ENCODE measurements at places on chromosomes 16 and 17.

- DNase-seq = peak; percentile 42
Observed at GRCh38 chr17:50148226-50149090, 2.0 kb downstream of the PPP1R9B start.

GRCh38 chr17:36506249-36506826 is 19.9 kb downstream of the ZNHIT3 start:
- no peak for DNase-seq

DNA sequence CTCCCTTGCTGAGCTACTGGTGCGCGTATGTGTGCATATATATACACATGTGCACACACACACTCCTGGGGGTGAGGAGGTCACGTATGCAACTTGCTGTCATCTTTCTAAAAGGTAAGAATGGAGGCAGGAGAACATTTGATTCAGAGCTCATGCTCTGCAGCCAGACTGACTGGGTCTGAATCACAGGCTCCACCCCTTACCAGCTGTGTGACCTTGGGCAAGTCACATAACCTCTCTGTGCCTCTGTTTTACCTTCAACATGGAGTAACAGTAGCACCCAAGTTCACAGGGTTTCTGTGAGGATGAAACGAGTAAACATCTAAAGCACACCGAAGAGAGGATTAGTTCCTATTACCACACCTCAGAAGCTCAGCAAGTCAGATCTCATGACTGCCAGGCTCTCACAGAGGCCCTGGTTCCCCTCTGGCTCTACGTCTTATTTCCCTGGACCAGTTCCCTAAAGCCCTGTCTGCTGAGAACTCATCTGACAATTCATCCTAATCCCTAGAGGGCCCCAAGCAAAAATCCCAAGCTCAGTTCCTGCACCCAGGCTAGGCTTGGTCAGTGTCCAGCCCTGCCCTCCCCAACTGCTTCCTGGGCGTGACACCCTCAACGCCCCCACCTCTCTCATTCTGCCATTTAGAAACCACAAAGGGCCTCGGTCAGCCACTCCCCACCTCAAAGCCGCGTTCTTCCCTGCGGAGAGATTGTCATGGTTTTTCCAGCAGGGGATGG is 28.7 kb downstream of the ABR start:
- no peak for DNase-seq

DNA sequence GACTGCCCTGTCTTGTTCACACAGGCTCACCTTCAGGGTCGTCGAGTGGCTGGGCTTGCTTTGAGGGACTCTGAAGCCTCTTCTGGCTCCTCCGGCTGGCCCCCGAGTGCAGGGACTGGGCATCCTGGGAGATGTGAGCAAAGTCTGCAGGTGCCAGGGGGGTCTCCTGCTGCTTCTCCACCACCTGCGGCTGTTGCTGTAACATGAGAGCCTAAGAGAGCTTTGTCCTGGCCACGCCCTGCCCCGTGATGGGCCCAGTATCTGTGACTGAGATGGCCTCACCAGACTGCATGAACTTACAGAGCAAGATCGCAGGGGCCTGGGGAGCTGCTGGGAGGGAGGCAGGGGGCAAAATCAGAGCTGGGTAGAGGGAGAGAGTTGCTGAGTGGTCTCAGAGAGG is 12.5 kb downstream of the ERN2 start:
- no peak for DNase-seq

- DNase-seq = no peak
Observed at GRCh38 chr17:8837563-8838075, 29.9 kb downstream of the PIK3R6 start.

GRCh38 chr17:39688475-39688835 is 598 bp upstream of the PGAP3 start:
- DNase-seq = no peak

GRCh38 chr17:59178266-59178985 is 22.9 kb downstream of the PRR11 start:
- DNase-seq = no peak

- peak; percentile 59 for DNase-seq
Observed at GRCh38 chr17:81097134-81097942, 62.4 kb downstream of the BAIAP2 start.

DNA sequence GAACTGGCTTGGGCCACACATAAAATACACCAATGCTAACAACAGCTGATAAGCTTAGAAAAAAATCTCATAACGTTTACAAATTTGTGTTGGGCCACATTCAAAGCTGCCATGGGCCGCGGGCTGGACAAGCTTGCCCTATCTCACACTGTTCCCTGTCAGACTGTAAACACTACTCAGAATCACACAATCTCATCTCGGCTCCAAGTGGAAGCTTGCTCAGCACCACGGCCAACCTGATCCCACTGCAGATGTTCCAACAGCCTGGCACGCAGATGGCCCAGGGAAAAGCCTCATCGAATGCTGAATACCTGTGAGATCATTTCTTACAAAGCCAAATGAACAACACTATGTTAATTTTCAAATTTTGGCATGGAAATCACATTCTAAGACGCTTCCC is 125.8 kb downstream of the ANKRD11 start:
- DNase-seq = no peak

DNA sequence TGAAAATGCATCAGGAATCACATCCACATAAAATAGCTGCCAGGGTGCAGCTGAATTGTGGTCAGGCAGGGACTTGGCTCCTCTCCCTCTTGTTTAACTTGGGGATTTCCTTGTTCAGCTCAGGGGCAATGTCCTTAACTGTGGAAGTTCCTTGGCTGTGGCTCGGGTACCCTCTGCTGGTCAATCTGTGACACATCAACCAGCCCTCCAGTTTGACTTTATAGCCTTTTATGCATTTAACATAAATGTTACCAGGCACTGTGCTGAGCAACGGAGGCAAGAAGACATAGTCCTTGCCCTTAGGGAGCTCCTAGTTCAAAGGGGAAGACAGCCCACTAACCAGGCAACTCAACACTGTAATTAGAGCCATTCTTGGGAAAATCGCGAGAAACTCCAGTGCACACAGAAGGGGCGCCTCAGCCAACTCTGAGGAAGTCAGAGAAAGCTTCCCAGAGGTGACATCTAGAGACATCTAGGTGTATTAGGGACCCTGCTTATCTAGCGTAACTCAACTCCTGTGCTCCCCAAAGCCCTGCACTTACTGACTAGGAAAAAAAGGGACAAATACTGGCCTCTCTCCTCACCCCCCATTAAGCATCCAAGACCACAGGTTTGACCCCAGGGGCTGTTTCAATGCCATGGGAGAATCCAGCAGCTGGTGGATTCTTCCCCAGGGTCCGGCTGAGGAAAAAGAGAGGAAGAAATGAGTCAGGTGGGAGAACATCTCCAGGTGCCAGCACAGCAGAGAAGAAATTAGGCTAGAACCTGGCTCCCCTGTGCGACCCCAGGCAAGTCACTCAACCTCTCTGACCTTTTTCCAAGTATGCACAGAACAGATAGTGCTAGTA is 17.3 kb upstream of the EEF2K start:
- DNase-seq = peak; percentile 56

GRCh38 chr16:86939609-86940008 is 361.3 kb downstream of the FOXL1 start:
- DNase-seq = no peak

DNA sequence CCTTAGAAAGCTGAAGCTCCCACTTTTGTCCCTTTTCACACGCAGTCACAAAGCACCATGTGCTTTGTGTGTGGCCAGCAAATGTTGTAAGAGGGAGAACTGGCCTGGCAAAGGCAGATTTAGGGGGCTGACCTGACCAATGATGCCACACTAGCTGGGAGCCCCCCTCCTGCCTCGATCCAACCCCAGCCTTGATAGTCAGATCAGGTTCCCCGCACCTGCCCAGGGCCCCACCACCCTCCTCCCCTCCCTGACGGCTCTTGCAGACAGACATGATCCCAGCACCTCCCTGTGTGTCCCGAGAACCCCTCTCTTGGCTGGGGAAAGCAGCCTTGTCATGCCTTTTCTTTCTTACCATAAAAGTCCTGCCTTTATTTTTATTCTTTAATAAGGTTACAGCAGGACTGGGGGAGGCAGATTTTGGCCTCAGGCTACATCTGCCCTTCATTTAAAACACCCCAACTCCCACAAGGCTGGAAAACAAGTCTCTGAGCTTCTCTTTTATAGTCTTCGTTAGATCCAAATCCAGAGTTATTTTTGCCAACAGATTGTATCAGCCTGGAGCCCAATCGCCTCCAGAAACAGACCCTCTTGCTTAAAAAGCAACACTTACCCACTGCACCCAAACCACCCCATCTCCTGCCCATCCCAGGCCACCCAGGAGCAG is 201.8 kb upstream of the CDH5 start:
- no peak for DNase-seq

GRCh38 chr17:65756760-65757159 is 195.3 kb upstream of the AXIN2 start:
- DNase-seq = no peak

- peak; percentile 79 for DNase-seq
Observed at GRCh38 chr17:50200457-50201275, 765 bp downstream of the COL1A1 start.

GRCh38 chr16:30117768-30118167 is 4.4 kb upstream of the GDPD3 start:
- DNase-seq = no peak

DNA sequence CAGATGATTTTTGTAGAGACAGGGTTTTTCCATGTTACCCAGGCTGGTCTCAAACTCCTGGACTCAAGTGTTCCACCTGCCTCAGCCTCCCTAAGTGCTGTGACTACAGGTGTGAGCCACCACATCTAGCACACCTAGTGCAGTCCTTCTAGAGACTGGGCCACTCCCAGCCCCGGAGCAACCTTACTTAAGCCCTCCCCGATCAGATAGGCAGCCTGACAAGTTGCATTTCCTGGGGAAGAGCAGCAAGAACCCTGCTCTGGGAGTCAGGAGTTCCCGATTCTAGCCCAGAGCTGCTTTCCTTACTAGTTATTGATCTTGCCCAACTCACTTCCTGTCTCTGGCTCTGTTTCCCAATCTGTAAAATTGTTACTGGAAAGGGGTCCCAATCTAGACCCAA is 7.0 kb upstream of the NAGLU start:
- DNase-seq = no peak

DNA sequence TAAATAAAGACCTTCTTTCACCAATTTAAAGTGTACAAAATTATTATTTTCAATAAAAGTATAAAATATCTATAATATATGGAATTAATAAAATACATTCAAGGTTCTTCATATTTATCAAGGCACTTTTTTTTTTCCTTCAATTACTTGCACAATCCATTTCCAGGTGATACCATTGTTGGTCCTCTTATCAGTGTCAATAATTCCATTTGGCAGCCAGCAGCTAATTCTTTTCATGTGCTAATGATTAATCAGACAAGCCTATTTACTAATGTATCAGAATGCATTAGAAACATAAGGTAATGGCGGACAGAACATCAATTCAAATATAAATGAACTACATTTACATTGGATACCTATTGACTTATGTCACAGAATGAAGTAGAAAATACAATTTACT is 622.2 kb downstream of the TOX3 start:
- no peak for DNase-seq

DNA sequence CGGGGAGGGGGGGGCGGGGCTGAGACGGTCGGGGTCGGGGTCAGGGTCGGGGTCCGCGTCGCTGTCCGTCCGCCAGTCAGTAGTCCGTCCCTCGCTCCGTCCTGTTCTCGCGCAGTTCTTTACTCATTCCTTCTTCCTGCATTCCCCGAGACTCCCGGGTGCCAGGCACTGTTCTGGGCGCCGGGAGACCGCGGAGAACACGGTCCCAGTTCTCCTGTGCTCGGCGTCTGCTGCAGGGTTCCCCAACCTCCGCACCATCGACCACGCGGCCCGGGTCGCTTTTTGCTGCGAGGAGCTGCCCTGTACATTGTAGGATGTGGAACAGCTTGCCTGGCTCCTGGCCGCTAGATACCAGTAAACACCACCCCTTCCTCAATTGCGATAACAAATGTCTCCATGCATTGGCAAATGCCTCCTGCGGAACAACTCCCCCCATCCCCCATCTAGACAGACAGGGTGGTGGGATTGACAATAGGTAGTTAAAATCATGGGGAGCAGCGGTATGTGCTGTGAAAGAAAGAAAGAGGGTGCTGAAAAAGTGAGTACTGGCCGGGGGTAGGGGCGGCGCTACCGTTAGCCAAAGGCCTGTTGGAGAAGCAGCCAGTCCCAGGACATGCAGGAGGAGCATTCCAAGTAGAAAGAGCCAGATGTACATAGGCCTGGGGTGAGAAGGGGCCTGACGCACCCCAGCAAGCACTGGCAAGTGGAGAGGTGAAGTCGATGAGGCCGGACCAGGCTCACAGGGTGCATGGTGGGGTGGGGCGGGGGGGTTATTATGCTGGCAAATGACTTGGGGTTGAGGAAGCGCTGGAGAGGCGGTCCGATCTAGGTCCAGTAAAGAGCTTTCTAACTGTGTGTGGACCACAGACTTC is 631 bp downstream of the TRAF7 start:
- no peak for DNase-seq

DNA sequence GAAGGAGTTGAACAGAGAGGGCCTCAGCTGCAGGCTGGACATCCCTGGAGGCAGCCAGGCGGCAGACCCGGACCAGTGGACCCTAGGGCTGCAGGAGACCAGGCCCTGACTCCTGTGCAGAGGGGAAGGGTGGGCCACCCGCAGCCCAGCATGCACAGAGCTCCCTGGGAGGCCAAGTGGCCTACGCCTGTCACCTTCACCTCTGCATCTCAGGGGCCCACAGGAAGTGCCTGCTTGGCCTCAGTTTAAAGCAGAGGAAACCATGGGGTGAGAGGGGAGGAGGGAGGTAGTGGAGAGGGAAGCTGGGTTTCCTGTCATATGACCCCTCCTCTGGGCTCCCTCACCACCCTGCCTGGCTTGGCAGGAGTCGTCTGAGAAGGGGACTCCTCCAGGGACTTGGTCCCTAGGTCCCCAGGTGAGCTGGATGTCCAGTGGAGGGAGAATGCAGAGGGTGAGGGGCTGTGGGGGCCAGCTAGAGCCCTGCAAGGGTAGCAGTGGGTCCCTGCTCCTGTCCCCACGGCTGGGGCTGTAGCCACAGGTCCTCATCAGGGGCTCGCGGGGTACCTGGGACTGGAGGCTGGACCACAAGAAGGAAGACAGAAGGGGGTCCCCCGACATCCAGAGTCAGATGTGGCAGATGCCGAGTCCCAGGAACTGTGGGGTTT is at the start of gene TMC8:
Gene TMC8 (plus strand): TSS at position 335 of the 665 bp plus-strand sequence. CDS start 818 bp downstream, outside the sequence.
- peak; percentile 90 for DNase-seq

GRCh38 chr17:57943140-57943539 is 12.1 kb downstream of the CUEDC1 start:
- DNase-seq = no peak

- no peak for DNase-seq
Observed at GRCh38 chr16:49674351-49674851, 181.5 kb downstream of the ZNF423 start.

DNA sequence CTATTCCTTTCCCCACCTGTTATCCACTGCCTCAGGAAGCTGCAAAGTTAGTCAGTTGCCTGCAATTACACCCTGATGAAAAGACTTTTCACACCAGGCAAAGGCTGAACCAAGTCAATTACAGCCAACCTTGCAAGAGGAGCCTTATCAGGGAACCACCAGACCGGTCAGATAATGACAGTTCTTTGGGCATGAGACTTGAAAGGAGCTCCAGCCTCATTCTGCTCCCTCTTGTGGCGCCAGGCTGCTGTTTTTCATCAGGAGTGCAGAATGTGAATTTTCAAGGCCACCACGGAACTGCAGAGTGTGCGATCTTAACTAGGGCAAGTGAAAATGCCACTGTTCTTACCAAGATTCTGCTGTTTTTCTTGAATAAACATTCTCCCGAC is 22.5 kb downstream of the DNAI2 start:
- DNase-seq = no peak

All from activated gamma-delta T cell treated with Interleukin-2 at 50 U/mL for 16 hours (primary cell).